Naive thymus-derived CD4-positive, alpha-beta T cell (primary cell): ENCODE measurements at places on chromosomes 11 and 22.
A peak's percentile ranks its signal among the peaks of the same experiment; 100 is the strongest.

DNA sequence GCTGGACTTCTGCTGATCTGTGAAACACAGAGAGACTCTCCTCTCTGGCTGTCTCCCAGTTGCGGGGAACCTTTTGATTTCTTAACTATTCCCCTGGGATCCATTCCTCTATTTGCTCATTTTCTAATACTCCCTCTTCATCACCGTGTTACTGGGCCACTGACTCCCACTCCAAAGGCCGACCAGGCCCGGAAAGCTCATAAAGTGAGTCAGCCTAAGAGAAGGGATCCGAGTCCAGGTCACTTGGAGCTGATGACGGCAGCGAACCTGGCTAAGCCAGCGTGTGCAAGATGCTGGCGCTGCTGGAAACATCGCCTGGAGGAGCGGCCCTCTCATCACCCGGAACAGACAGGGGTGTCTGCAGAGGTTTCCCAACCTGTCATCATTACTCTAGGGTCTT lies 112.8 kb downstream of the FBXO7 start:
- DNase-seq: no peak

- DNase-seq: no peak
Observed at GRCh38 chr11:20415432-20415831, 27.9 kb downstream of the PRMT3 start.

DNA sequence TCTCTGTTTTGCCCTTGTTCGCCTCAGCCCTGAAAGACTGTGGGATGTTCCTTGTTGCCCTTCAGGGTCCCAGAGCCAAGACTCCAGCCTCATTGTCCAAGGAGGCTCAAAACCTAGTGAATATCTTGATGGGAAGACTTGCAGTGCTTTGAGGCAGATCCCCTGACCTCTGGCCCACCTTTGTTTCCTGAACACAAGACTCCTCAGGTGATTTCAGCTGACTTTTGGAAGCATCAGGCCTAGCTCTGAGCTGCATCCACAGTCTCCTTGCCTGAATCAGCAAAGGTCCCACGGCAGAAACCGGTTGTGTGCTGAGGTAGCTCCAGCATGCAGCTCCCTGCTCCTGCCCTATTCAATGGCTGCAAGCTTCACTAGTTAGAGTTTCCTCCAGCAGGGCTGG lies 159.3 kb upstream of the B3GAT1 start:
- no peak for DNase-seq

- no peak for DNase-seq
Observed at GRCh38 chr11:73260127-73260457, 12.0 kb upstream of the P2RY6 start.

GRCh38 chr11:65112546-65113360 lies 1.1 kb downstream of the TM7SF2 start:
- DNase-seq: peak; percentile 67

DNA sequence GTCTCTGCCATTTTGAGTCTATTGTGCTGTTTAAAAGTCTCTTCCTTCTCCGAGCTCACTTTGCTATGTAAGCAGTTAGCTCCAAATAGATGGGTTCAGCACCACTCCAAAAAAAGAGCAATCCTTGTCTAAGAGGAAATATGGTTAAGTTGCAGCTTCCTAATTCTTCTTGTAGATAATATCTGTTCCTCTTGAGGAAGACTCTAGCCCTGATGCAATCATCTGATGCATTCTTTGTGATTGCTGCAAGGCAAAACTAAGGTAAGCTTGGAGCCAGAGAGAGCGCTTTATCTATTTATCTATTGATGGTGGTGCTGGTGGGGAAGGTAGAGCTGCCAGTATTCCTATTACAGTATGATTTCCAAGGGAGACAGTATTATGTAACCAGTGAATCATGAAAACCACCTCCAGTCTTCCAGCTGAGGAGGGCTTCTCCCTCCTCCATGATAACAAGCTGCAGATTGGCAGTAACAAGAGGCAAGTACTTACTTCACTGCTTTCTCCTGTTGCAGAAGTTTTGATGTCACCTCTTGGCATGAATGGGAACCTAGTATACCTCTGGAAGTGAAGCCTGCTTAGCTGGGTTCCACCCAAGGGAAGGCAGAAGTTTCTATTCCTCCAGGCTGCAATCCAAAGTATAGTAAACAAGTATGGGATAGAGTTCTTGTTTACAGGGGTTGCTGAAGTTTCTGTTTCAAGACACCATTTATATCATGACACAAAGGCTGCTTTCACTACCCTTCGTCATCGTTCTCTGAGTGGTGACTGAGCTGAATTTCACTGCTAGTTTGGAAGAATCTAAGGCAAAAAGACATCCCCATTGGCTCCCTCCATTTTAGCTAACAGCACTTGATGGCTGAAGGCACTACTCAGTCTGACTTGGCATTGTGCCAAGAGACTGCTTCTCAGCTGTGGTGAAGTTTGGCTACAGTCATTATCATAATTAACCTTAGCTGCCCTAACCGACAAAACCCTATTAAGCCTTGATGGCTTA lies 49.7 kb downstream of the FDX1 start:
- no peak for DNase-seq

GRCh38 chr11:86463120-86463519 lies 88.4 kb downstream of the CCDC81 start:
- no peak for DNase-seq
